ENCODE measurements at places on chromosomes 16 and 17. TPM values are rescaled to one million over a fixed set of nuclear protein-coding genes. Genes with fewer than 3 reads are reported as not detected.
A peak's percentile ranks its signal among the peaks of the same experiment; 100 is the strongest.

Gene SLC5A11
- not detected for total RNA-seq

Gene C16orf86
- 1.6 TPM for total RNA-seq

GRCh38 chr16:46911038-46911437 lies 26.9 kb downstream of the GPT2 start:
- no peaks in the 10 kb centered on the region for H3K27me3 ChIP-seq
- H3K27ac ChIP-seq = no peak overlapping the region
- no peak for DNase-seq
- no peak overlapping the region for H3K4me3 ChIP-seq
- H3K36me3 ChIP-seq = peaks cover 24% of the 10 kb centered on the region
- no peaks in the 10 kb centered on the region for H3K4me1 ChIP-seq

DNA sequence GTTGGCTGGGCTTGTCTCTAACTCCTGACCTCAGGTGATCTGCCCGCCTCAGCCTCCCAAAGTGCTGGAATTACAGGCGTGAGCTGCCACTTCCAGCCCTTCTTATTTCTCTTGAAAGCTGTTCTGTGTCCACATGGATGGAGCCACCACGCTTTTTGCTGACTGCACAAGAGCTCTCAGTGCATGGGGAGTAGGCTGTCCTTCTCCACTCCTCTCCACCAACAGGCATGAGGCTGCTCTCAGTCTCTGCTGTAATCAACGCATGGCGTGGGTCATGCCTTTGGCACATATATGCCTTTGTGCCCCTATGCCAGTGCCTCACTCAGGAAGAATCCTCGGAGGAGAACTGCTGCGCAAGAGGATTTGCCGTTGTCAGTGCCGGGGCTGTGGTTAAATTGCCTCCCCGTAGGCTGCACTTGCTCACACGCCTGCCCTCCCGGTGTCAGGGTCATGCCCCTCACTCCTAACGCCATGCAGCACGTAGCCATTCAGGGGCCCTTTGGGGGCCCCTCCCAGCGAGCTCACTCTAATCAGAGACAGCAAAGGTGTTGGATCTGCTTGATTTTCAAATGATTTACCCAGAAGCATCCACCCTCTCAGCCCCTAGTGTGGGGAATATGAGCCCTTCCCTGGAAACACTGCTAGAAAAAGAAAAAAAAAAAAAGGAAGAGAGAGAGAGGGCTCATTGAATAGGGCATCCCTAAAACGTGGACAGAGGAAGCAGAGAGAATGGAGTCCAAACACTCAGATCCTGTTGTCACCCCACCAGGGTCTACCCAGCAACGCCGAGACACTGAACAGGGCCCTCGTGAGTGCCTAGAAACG lies 47.5 kb upstream of the ZCCHC14 start:
- H3K27me3 ChIP-seq = peaks cover 11% of the 10 kb centered on the region
- no peak for DNase-seq
- H3K4me3 ChIP-seq = no peak overlapping the region
- H3K27ac ChIP-seq = peak overlapping the region; percentile 57
- H3K4me1 ChIP-seq = peaks cover 28% of the 10 kb centered on the region

GRCh38 chr17:40170325-40170724 lies 6.9 kb upstream of the RAPGEFL1 start:
- peaks cover 7% of the 10 kb centered on the region for H3K4me1 ChIP-seq
- H3K27me3 ChIP-seq = no peaks in the 10 kb centered on the region
- H3K4me3 ChIP-seq = no peak overlapping the region
- peaks cover 58% of the 10 kb centered on the region for H3K36me3 ChIP-seq
- H3K27ac ChIP-seq = no peak overlapping the region
- no peak for DNase-seq

Gene SEPTIN1
- 0.48 TPM for total RNA-seq

DNA sequence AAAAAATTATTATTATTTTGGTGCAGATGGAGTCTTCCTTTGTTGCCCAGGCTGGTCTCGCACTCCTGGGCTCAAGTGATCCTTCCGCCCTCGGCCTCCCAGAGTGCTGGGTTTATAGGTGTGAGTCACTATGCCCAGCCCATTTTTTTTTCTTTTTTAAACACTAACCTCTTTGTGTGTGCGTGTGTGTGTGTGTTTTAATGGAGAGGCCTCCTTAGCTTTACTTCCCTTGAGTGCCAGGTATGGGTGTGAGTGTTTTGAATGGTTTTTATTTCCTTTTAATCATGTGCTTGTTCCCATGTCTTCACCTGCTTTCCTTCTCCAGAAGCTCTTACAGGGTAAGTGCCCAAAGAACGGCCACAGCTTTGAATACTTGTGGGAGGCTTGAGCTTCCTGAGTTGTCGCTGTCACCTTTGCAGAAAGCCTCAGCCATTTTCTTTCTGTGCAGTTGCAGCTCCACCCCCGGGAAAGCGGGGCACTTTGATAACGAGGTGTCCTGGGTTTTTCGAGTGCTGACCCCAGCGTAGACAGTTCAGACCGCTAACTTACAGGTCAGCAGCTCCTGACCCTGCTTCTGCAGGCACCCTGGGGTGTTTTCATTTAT lies 22.6 kb downstream of the AKAP1 start:
- H3K27ac ChIP-seq = no peak overlapping the region
- no peak overlapping the region for H3K4me3 ChIP-seq
- peaks cover 11% of the 10 kb centered on the region for H3K4me1 ChIP-seq
- H3K36me3 ChIP-seq = no peaks in the 10 kb centered on the region
- H3K27me3 ChIP-seq = no peaks in the 10 kb centered on the region

- H3K27me3 ChIP-seq = peaks cover 9% of the 10 kb centered on the region
- peak; percentile 48 for DNase-seq
- H3K4me1 ChIP-seq = no peaks in the 10 kb centered on the region
- H3K27ac ChIP-seq = no peak overlapping the region
- no peak overlapping the region for H3K4me3 ChIP-seq
Measured at GRCh38 chr17:61583242-61583641, 7.8 kb downstream of the NACA2 start.

DNA sequence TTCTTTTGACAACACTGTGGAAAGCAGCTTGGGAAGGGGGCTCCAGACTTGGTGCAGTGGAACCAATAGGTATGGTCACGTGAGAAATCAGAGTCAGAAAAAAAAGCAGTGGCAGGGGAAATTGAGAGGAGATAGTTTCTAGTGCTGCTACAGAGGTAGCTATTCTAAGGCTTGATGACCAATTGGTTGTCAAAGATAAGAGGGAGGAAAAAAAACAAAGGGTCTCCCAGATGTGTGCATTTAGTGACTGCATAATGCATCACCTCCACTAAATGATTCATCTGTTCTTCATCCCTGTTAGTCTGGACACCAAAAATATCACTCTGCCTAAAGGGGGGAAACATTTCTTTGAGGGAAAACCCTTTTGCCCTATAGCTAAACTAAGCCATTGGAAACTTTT lies 56.5 kb downstream of the PIGL start:
- H3K4me1 ChIP-seq = peaks cover 14% of the 10 kb centered on the region
- H3K27me3 ChIP-seq = no peaks in the 10 kb centered on the region
- peak; percentile 81 for DNase-seq
- peak overlapping the region; percentile 84 for H3K27ac ChIP-seq
- H3K4me3 ChIP-seq = no peak overlapping the region
- no peaks in the 10 kb centered on the region for H3K36me3 ChIP-seq
